Urothelium cell line (cell line): ENCODE measurements at places on chromosomes 2 and 18.

- no peak for DNase-seq
These were observed 20.3 kb upstream of the KCNK3 start for GRCh38 chr2:26672112-26672817.

DNA sequence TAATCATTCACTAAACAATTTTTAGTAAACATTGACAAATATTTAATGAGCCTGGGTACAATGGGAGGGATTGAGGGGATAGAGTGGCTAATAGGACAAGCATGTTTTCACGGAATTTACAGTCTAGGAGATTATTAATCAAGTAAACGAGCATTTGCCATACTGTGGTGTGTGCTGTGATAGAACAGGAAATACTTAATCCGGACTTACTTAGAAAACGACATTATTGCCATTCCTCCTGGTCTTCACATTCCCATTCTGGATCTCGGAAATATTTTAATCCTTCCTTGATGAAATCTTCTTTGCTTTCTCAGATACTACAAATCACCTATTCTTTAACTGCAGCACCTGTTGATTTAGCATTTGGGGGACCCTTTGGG lies 905 bp downstream of the TTLL4 start:
- no peak for DNase-seq

DNA sequence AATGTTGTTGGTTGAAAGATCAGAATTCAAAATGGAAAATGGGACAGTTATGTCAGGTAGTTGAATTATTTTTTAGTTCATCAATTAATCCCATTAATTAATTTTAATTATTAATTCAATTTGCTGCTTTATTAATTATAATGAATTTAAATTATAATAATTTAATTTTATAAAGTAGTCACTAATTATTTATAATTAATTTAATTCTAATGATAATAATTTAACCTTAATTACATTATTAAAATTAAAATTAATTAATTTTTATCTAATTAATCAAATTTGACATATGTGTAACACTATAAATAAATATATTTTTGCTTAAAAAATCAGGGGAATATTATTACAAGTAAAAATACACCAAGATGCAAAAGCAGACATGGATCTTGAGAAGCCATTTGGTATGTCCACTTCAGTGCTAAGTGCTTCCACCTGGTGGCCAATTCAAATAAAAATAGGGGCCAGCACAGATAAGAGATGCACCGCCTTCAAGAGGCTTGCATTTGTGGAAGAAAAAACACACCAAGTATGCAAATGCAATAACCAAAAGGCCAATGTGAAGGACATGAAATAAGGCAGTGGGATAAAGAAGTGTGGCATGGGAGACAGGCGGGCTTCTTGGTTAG lies 73.2 kb downstream of the MBP start:
- no peak for DNase-seq

DNA sequence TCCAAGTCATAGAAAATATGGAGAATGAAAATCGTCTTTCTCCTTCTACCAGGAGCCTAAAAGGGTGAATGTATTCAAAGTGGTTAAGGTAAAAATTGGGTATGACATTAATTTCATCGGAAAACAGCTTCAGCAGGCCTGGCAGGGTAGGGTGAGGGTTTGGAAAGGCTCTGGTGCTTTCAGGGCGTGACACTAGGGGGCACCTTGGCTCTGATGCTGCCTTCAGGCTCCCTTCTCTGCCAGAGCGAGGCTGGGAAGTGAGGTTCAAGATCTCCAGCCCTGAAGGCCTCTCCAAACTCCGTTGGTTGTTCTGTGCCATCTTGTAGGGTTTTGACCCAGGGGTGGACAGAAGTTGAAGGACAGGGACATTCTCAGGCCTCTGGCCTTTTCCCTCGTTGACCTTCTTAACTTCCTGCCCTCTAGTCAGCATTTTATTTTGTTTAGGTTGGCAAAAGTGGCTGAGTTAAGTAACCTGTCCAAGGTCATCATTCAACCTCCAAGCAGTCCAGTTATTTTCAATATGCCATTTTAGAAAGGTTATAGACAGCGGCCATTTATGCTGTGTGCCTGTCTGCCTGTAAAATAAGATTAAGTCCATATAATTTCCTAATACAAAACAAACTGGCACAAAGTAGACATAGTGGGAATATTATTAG lies 40.3 kb downstream of the EML6 start:
- peak; percentile 37 for DNase-seq

GRCh38 chr2:151067658-151068369 lies 193.8 kb downstream of the RBM43 start:
- no peak for DNase-seq

GRCh38 chr2:100286318-100286717 lies 36.0 kb downstream of the LONRF2 start:
- no peak for DNase-seq

- peak; percentile 44 for DNase-seq
These were observed 151.0 kb upstream of the NDUFV2 start for GRCh38 chr18:8951491-8951890.

- no peak for DNase-seq
These were observed 137.9 kb upstream of the PID1 start for GRCh38 chr2:229408962-229409361.

- no peak for DNase-seq
These were observed 498.0 kb downstream of the CCDC85A start for GRCh38 chr2:56681659-56682396.
